ENCODE measurements at places on chromosomes 11 and 22.

GRCh38 chr11:134905517-134905916 is 493.5 kb upstream of the B3GAT1 start:
- DNase-seq = no peak

- no peak for DNase-seq
Measured at GRCh38 chr11:2892967-2893528, 7.5 kb upstream of the CDKN1C start.

- no peak for DNase-seq
Measured at GRCh38 chr11:30749268-30749667, 163.1 kb upstream of the MPPED2 start.

DNA sequence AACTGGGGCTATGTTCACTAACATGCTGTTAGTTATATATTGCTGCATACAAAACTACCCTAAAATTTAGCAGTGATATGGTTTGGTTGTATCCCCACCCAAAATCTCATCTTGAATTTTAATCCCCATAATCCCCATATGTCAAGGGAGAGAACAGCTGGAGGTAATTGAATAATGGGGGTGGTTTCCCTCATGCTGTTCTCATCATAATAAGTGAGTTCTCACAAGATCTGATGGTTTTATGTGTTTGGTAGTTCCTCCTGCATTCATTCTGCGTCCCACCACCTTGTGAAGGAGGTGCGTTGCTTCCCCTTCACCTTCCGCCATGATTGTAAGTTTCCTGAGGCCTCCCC is 10.0 kb upstream of the PATL1 start:
- no peak for DNase-seq

DNA sequence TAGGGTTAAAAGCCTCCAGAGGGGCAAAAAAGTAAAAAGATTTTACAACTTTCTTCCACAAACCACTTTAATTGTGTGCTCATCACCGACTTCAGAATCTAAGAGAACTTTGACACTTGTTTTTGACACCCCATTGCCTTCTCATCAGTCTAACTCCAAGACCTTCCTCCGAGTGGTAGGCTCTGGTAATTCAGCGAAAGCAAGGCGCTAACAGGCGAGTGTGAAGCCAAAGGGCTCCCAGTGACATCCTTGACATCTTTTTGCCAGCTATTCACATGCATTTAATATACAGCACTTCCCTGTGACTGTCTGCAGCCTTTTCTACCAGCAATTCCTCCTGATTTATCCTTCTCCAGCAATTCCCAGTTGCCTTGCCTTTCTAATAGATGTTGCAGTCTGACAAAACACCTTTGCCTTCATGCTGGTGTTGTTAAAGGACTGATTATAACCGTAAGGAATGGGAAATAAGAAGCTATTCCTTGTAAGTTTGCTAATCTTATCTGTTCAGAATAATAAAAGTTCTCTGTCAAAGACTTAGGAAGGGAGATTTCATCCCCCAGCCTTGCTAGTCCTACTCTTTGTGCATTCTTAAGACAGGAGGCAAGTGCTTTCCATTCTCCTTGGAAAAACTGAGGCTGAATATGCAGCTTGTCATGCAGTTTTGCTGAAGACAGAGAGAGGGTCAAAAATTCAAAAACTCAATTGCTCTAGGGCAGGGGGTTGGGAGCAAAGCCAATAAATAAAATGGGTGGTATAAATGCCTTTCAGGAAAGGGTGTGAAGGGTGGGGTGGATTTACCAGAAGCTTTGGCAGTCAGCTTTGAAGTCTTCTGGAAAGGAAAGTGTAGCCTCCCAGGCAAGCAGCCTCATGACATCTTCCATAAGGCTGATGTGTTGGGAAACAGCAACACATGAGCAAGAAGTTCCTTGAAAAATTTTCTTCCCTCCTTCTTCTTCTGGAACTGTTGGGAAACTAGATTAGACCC is 39.1 kb downstream of the SNX19 start:
- no peak for DNase-seq

DNA sequence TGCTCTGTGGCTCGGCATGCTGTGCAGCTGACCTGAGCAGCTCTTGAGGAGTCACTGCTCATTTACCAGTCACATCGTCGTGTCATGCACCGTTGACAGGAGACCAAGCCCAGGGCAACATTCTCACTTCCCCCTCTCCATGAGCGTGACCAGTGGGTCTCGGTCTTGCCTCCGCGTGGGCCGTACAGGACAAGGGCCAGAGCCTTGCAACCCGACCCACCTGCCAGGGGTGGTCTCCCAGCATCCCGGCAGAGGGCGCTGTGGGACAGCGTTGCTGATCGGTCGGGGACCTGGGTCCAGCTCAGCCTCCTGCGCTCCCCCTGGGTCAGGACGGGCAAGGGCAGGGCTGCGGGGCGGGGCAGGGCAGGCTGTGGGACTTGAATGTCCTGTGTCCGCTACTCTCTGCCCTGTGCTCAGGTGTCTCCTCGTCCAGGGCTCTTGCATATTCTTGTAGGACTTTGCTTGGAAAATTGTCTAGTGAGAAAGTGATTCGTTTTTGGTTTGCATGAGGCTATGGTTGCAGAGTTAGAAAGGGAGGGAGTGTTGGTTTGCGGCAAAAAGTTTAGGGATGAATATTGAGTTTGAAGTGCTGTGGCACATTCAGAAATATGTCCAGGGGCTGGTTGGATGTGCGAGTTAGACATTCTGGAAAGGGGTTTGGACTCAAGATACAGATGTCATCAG is 16.2 kb downstream of the EIF4G2 start:
- peak; percentile 52 for DNase-seq

DNA sequence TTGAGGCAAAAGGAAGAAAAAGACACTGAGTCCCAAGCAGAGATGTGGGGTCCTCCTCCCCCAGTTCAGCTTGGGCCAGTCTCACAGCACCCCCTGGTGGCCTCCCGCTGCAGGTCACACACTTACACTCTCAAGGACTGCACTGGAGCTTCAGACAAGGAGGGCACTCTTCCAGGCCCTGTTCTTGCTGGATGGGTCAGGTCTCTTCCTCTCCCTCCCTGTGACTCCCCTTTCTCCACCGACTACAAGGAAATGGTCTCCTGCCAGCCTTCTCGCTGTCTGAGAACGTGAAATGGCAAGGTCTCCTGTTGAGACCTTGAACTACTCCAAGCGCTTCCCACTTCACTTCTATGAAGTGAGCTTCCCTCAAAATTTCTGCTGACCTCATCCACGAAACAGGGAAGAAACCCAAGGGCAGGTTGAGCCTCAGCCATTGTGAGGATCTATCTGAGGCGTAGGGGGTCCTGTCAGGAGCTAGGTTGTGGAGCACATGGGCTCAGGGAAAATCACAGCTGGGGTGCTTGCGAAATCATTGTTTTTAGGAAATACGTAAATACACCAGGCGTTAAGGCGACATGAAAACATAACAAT is 11.2 kb upstream of the IGLL1 start:
- DNase-seq = peak; percentile 26

GRCh38 chr11:44267750-44268613 is 42.0 kb downstream of the ALX4 start:
- no peak for DNase-seq

DNA sequence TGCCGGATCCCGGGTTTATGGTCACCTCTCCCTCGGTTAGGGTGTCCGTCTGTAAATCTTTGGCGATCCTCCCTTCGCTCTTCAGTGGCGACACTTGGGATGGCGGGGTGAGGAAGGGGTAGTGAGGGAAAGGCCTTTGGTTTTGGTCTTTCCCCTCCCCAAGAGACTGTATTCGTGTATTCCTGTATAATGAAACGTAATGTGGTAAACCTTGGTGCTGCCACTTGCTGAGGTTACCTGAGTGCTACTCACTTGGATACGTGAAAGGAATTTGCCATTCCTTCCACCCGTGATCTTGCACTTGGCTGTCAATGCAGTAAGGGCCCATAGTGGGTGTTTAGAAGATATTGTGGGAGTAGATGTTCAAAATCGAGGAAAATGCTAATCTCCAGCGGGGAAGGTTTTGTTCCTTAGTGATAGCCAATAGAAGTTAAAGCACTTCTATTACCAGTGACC is 578 bp upstream of the NUP160 start:
- no peak for DNase-seq

DNA sequence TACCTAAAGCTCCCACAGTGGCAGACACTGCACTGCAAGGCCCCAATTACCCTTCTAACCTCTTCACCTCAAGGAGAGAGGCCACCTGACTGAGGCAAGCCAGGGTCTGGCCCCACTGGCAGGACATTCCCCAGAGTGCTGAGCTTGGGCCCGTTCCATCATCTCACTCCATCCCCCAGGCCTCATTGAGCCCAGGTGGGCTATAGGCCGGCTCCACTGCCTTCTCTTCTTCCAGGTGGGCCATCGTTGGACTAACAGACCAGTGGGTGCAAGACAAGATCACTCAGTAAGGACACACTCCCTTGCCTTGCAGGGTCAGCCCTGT is 19.1 kb downstream of the CDC45 start:
- no peak for DNase-seq

GRCh38 chr11:119520966-119521365 is 98.0 kb upstream of the THY1 start:
- DNase-seq = no peak

- DNase-seq = no peak
Measured at GRCh38 chr22:36815558-36816338, 1.1 kb downstream of the PVALB start.

DNA sequence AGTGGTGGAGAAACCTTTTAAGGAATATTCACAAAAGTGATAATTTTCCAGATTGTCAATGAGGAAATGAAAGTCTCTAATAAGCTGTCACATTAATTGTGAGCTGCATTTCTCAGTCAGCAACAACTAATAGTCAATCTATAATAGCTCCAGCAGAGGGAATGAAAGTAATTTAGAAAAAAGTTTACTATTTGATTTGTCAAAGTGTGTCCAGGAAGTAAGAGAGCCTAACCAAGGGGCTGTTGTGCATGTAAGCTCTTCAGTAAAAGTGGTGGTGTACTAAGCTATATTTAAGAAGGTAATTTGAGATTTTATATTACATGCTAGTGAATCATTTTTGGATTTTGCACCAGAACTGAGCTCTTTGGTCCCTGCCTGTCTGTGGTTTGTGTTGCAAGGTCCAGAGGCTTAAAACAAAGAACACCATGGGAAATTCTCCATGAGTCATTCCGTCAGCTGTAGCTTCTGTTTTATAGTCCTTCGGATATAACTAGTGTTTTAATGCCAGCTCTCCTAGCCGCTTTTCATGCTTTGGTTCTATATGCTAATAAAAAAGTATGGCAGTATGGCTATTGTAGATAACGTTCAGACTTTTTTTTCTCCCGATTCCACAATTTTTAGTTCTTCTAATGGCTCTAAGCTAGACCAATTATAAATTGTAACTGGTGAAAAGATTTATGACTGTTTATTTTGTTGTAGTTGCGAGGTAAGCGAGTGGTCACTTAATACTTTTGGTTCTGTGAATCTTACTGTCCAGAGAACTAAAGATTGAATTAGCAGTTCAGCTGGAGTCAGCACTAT is 64.6 kb downstream of the ARHGEF12 start:
- DNase-seq = no peak

- DNase-seq = no peak
Measured at GRCh38 chr11:26841818-26842473, 120.1 kb upstream of the SLC5A12 start.

DNA sequence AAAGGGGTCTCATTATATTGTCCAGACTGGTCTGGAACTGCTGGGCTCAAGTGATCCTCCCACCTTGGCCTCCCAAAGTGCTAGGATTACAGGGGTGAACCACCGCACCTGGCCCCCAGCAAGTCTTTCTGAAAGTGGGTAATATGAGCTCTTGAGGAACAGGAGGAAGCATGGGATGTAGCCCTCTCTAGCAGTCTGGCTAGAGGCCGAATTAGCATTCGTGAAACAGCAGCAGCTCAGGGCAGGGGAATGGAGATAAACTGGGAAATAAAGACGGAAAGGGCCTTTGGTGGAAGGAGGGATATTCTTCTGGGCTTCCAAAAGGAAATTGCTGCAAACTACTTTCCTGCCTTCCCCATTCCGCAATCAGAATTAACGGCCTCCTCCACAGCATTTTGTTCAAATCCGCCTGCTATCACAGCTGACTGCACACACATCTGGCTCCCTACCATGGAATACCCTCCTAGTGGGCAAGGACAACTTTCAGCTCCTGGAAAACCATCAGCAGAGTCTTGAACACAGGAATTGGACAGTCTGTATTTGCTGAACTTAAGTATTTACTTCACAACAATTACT is 44.3 kb downstream of the MICAL3 start:
- DNase-seq = no peak

DNA sequence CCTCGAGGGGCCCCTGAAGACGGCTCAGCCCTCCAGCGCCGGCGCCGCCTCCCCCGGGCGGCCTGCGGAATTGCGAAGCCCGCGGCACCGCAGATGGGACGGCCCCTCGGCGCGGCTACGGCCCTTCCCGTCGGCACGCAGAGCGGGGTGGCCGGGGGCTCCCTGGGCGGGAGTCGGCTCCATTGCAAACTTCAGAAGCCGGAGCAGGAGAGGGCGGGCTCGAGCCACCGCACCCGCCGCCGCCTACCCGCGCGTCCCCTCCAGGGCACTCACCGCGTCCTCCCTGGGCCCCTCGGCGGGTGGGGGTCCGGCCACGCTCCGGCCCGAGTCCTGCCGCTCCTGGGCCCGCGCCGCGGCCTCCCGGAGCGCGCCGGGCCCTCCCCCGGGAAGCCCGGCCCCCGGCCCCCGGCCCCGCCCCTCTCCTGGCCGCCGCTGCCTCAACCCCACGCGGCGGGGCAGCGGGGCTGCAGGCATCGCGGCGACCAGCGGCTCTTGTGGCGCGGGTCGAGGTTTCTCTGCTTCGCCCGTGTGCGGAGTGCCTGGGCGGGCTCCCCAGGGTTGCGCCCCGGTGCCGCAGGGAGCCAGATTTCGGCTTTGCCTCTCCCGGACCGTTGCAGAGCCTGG is at the start of gene PACSIN3:
TSS of gene PACSIN3 (minus strand) at position 359 of the 624 bp plus-strand sequence. CDS start 3,707 bp downstream, outside the sequence.
- DNase-seq = peak; percentile 37

- DNase-seq = no peak
Measured at GRCh38 chr11:66728038-66728692, 851 bp downstream of the SPTBN2 start.

GRCh38 chr22:43288807-43289420 is 54.3 kb downstream of the SCUBE1 start:
- no peak for DNase-seq

DNA sequence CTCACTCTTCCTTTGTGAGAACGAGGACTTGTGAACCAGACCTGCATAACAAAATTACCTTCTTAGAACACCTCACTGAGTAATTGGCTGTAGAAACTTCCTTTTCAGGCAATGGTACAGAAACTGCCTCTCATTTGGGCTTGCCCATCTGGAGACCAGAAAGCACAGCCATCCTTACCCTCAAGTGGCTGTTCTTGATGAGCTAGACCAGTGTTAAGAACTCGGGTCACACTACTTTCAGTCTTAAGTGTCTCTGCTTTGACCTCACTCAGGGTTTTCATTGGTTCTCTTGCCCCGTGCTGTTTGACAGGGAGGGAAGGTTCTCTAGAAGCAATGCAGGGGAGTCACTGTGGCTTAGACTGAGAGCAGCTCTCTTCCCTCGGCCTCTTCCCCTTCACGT is 29.3 kb downstream of the NAT10 start:
- DNase-seq = no peak

GRCh38 chr11:82683029-82683428 is 50.6 kb downstream of the FAM181B start:
- no peak for DNase-seq

DNA sequence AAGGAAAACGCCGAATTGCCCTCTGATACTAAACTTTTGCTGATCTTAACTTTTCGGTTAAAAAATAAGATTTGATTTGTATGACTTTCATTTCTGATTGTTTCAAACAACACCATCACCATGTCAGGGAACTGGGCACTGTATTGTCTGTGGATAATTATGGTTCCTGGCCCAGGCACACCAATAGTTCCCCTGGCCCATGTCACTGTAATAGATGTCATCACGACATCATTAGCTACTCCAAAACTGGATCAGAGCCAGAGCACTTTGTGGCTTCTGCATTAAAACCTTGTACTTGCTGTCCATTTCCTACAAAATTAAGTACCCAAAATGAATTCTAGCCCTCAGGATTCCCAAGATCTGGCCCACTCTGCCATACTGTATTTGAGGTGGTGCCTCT is 119.5 kb upstream of the NARS2 start:
- no peak for DNase-seq
